ENCODE measurements at places on chromosomes 11 and 22. TPM values are rescaled to one million over a fixed set of nuclear protein-coding genes. Genes with fewer than 3 reads are reported as not detected.

- no peak for DNase-seq
Measured at GRCh38 chr22:38423512-38424503, 31.2 kb downstream of the KCNJ4 start.

DNA sequence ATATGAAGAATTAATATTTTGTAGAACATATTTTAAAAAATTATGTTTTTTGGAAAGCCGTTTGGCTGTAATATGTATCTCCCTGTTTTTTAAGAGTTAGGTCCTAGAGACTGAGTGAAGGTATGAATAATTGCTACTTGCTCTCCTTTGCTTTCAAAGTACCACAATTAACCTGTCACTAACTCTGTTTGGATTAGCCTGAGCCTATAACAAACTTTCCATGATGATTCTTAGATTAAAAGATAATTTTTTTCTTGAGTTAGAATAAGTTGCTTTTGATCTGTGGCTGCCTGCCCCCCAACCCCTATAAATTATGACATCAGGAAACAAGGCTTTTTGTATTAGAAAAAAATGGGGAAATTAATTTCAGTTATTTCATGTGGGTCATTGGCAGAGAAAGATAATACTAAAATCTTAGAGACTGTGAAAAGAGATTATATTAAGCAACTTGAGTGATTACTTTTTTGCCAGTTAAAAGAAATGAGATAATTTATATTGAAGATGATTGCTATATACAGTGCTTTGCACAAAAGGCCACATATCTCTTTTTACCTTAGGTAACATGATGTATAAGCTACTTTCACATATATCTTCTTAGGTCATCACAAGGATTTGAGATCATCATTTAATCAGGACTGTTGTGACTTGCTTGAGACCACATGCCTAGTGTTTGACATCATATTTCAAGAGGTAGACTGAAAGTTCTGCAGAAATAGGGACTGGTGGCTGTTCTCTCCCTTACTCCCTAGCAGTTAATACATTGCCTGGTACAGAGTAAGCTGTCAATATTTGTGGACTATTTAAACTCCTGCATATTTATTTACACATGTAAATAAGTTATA is 9.6 kb downstream of the MTMR3 start:
- DNase-seq = no peak

- DNase-seq = no peak
Measured at GRCh38 chr11:119056421-119056999, 495 bp downstream of the HYOU1 start.

DNA sequence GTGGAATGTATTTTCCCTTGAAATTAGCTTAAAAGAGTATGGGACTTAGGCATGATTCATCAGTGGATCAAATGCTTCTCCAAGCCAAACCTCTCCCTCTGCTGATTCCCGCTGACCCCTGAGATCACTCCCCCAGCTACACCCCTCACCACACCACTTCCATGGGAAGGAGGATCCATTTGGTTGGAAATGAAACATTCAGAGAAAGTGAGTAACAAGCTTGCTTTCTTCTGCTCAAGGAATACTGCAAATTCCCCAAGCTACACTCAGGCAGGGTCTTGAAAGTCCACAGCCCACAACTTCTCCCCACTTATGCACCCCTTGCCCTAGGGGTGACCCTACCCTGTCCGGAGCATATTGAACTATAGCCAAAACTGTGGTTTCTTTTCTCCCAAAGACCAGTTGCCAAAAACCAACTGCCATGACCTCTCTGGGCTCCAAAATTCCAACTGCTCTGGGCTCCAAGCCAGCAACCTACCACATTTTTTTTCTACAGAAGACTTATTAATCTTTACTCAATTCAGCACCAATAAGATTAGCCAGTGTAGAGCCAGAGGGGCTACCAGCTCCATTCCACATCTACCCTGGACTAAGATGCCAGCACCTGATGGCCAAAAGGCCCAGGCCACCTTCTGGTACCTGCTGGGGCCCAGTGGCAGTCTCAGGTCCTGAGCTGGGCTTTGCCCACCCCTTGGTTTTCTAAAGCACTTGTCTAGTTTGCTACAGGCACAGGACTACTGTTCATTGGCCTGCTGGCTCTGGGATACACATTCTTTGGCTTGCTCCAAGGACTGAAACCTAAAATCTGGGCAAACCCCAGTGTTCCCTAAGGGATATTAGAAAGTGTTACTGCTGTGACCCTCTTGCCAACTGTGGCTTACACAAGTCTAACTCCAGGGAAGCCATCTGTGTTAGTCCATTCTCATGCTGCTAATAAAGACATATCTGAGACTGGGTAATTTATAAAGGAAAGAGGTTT is 101.1 kb downstream of the MICAL3 start:
- no peak for DNase-seq

DNA sequence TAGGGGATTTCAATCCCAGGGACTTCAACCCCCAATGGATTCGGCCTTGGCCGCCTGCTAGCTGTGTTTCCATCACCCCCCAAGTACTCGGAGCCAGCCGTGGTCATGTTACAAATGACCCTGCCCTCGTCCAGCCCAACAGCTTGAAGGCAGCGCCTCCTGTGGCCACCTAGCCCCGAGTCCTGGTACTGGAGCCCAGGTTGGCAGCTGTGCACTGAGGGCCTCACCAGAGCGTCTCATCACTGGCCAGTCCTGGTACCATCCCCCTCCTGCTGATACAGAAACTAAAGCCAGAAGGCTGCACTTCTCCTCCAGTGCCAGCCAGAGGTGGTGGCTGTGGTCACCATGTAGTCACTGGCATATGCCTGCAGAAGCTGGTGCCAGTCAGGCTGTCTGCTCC is 44.9 kb upstream of the FADD start:
- DNase-seq = no peak

DNA sequence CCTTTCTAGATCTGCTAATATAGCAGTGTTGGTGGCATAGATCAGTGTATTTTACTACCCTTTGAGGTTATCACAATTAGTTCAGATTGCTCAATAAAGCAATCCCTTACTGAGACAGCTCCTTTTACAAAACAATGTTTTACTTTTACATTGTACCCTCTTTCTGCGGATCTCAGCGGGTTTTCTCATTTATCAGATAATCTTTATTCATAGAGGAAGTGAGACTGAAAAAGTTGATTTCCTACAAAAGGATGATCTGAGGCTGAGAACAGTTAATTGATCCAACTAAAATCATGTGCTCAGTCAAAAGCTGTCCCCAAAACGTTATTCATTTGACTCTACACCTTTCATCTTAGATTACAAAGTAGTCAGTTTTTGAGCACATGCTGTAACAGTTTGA is 2319.9 kb downstream of the LRRC4C start:
- no peak for DNase-seq

GRCh38 chr11:43035086-43035485 is 276.7 kb upstream of the API5 start:
- DNase-seq = no peak

GRCh38 chr22:49362211-49362839 is 465.3 kb downstream of the BRD1 start:
- no peak for DNase-seq

- no peak for DNase-seq
Measured at GRCh38 chr11:18063125-18063524, 17.1 kb upstream of the TPH1 start.

GRCh38 chr22:29633514-29634312 is 30.3 kb downstream of the NF2 start:
- DNase-seq = no peak

DNA sequence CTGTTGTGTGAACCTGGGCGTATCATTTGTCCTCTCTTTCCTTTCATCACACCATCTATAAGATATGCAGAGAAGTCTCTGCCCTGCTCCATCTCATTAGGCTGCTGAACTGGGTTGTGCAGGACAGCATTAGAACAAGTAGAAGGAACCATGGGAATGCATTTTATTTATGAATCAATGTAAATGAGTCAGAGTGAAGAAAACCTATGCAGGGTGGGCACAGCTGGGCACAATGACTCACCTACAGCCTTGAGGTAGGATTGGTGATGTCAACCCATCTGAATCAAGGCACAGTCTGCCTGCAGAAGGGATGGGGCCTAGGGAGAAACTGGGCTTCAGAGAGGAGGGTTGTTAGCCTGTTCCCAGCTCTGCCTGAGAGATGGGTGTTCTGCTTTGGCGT is 123.4 kb downstream of the CSNK2A3 start:
- DNase-seq = no peak

DNA sequence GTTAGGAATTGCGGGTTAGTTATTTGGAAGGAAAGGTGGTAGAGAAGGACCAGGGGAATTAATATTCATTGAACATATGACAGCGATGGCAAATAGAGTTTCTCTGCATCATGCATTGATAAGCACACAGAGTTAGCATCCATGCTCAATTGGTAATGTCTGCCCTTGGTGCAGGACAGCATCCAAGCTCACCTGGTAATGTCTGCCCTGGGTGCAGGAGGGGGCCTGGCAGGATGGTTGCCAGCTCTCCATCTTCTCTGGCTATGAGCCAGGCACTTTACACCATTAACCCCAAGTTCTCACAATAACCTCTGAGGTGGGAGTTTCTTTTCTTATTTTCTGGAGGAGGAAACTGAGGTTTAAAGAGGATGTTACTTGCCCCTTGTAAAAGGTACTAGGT is 50.4 kb upstream of the RBFOX2 start:
- no peak for DNase-seq

DNA sequence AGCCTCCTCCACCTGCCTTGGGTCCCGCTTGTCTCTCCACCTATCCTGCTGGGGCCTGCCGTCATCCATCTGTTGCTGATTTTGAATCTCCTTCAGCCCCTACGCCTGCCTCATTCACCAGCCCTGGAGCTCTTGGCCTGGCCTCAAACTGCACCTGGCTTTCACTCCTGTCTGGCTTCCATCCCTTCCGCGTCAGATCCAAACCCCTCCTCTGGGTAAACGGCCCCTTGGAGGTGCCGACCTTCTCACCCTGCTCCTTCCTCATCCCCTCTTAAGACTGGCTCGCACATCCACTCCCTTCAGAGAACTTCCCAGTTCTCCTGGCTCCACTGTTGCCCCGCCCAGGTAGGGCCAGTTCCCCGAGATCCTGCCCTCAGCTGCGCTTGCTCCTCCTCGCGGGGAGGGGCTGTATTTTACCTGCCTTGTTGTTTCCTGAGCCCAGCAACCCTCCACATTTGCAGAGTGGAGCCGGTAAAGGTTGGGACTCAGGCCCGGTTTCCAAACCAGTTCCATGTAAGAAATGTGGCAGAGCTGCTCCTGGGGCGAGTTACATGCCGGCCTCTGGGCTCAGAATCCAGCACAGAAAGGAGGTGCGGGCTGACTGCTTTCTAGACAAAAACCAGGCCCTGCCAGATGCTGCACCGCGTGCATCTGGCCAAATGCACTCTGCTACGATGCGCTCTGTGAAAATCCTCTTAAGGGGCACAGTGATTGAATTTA is 13.9 kb upstream of the SHANK2 start:
- no peak for DNase-seq

DNA sequence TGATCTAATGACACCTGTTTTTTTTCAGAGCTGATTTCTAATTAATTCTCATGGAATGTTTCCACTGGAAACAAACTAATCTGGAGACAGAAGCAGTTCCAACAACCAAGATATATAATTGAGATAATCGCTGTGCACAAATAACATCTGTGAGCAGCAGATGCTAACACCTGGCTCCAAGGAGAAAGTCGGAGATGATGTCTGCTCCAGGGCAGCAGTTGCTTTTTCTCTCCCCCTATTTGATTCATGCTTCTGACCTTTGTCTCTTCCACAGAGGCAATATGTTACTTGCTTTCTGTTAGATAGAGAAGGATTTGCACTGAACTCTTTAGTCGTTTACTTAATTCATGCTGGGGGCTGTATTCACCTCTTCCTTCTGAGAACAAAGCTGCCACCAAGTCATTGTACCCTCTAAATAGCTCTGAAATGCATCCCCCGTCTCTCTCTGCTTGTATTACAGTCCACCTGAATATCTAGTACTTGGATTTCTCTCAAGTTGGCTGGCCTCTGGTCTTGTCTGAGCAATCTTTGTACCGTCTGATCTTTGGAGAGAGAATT is 187.4 kb downstream of the MYO18B start:
- DNase-seq = no peak

GRCh38 chr22:37774728-37775127 is 33.0 kb upstream of the GCAT start:
- DNase-seq = no peak

GRCh38 chr11:42344204-42344792 is 884.8 kb upstream of the LRRC4C start:
- peak; percentile 93 for DNase-seq

GRCh38 chr22:31575190-31575589 is 78.9 kb downstream of the SFI1 start:
- no peak for DNase-seq

- DNase-seq = no peak
Measured at GRCh38 chr11:90343673-90344072, 120.8 kb upstream of the CHORDC1 start.

- no peak for DNase-seq
Measured at GRCh38 chr11:28529046-28529445, 420.9 kb downstream of the METTL15 start.

- no peak for DNase-seq
Measured at GRCh38 chr22:29344137-29344536, 28.6 kb upstream of the RASL10A start.

- no peak for DNase-seq
Measured at GRCh38 chr11:76135491-76135890, 70.8 kb downstream of the WNT11 start.

DNA sequence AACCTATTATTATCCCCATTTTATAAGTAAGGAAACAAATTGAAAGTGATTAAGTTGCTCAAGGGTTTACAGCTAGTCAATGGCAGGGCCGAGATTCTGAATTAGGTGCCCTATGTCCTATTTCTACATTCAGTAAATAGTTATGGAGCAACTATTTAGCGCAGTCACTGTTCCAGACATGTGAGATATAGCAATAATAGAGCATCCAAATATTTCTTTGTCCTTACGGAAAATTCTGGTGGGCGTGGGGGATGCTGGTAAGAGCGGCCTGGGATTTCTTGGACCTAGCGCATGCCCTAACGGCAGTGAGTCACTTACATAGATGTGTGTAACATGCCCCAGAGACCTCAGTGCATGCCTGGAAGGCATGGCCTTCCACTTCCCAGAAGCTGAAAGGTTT is 4.4 kb downstream of the DTX4 start:
- DNase-seq = no peak

- DNase-seq = no peak
Measured at GRCh38 chr11:30760345-30760744, 174.2 kb upstream of the MPPED2 start.

KRTAP5-11 gene
- not detected for total RNA-seq

UEVLD gene
- total RNA-seq = 26.7 TPM

PRODH gene
- total RNA-seq = 5.9 TPM

PNPLA5 gene
- total RNA-seq = not detected

ACRV1 gene
- not detected for total RNA-seq

OTOG gene
- not detected for total RNA-seq

C11orf52 gene
- total RNA-seq = 0.67 TPM

OR56A5 gene
- total RNA-seq = not detected

GGTLC3 gene
- not detected for total RNA-seq

RAB39A gene
- total RNA-seq = not detected

OR5W2 gene
- not detected for total RNA-seq

OR8G5 gene
- total RNA-seq = not detected

BTBD18 gene
- not detected for total RNA-seq

CDHR5 gene
- total RNA-seq = not detected

All from chondrocyte (in vitro differentiated cells).